Brain pericyte (primary cell): ENCODE measurements at places on chromosomes 2 and 18.

DNA sequence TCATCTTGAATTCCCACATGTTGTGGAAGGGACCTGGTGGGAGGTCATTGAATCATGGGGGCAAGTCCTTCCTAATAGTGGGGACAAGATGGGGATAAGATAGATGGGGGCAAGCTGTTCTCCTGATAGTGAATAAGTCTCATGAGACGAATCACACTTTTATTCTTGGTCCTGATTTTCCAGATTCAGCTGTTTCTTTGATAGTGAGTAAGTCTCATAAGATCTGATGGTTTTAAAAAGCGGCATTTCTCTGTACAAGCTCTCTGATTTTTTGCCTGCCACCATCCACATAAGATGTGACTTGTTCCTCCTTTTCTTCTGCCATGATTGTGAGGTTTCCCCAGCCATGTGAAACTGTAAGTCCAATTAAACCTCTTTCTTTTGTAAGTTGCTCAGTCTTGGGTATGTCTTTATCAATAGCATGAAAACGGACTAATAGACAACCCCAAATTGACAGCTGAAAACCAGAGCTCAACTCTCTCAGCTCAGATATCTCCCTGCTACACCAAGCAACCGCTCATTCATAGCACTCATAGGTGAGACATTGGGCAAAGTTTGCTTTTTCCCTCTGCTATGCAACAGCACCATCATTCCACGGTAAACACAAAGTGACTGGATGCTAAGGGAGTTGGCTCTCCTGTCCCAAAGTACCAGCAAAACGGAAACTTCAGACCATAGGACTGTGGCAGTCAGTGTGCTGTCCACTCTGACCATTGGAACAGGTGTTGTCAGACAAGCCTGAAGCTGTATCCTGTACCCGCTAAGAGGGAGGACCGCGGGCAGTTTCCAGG is 44.9 kb upstream of the TBC1D8 start:
- DNase-seq = no peak

- no peak for DNase-seq
Measured at GRCh38 chr2:231887756-231888155, 38.4 kb downstream of the NPPC start.

DNA sequence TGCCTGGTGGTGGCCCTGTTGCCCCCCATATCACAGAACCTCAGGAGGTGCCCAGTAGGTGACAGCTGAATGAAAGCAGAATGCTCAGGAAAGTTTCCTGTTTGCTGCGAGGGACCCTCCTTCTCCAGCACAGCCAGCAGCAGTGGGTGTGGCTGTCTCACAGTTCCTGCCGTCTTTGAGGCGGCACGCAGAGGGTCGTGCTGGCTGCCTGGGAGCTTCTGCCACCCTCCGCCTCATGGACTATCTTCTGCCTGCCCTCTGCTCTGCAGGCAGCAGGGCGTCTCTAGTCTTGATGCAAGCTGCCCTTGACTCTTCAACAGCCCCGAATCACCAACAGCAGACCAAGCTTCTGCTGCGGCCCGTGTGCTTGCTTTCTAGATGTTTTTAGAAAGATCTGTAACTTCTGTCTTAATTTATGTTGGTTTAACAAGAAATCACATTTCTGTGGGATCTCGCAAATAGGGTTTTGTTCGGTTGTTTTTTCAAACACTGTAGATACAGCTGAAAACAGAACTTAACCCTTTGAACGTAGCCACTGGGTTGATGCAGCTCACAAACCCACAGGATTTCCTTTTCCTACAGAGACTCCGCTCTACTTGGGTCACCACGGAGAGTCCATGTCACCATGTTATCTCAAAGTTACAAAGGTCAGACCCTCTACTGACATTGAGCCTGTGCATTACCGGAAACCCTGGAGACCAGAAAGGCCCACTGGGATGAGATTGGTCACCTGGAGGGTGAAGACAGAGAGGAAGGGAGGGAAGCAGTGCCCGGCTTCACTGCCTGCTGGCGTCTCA is 144.9 kb downstream of the ACOXL start:
- DNase-seq = no peak

DNA sequence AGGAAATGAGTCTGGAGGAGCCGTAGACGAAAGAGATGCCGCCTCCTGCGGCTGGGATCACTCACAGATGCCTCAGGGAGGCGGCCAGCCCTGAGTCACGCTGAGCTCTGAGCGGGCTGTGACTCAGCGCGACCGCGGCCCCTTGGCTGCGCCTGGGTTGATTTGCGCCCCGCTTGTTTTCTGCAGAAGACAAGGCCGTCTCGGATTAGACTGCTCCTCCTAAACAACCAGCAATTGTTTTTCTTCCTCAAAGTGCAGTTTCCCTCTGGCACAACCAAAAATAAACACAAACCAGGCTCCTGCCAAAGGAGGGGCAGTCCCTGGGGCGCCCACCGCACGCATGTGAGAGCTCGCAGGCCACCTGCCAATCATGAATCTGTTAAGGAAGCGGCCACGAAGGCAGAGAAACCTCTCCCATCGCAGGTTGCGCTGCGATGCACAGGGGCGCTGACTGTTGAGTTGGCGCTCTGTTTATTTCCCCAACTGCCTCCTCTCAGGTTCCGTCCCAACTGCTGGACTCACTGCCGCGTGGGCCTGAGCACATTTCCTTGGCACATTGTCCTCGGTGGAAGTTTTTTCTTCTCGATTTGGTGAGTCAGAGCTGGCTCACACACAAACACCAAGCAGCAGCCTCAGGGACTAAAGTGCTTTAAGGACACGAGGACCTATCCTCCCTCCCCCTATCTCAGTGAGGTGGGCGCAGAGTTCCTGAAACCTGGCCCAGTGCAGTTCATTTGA is 85.2 kb upstream of the NDUFV2 start:
- DNase-seq = peak; percentile 91

DNA sequence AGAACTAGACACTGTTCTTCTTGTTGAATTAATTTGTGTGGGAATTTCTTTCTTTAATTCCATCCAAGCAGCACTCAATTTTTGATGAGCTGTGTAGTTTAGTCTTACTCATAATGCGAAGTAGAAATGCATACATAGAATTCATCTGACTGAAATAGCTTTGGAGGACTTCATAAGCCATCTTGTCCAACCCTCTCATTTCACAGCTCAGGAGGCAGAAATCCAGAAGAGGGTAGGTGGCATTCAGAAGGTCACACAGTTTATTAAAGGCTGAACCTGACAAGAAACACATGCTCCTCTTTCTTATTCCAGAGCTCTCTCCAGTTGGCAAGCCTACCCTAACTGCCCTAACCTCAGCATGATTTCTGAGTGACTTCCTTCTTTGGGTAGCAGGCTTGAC is 169.2 kb upstream of the NOSTRIN start:
- no peak for DNase-seq

DNA sequence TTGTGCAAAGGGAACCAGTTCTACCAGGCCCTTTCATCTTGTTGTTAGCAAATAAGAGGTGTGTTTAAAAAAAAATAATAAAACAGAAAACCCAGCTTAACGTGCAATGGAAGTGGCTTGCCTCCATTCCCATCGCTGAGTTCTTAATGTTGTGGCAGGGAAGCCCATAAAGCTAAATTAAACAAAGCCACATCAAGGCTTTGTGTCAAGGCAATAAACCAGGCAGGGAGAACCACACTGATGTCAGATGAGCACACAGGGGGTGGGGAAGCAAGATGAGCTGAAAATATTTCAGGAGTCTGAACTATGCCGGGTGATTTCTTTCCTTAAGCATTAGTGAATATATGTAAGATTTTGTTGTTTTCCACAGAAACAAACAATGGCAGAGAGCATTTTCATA is 73.5 kb downstream of the PHLPP1 start:
- DNase-seq = no peak

DNA sequence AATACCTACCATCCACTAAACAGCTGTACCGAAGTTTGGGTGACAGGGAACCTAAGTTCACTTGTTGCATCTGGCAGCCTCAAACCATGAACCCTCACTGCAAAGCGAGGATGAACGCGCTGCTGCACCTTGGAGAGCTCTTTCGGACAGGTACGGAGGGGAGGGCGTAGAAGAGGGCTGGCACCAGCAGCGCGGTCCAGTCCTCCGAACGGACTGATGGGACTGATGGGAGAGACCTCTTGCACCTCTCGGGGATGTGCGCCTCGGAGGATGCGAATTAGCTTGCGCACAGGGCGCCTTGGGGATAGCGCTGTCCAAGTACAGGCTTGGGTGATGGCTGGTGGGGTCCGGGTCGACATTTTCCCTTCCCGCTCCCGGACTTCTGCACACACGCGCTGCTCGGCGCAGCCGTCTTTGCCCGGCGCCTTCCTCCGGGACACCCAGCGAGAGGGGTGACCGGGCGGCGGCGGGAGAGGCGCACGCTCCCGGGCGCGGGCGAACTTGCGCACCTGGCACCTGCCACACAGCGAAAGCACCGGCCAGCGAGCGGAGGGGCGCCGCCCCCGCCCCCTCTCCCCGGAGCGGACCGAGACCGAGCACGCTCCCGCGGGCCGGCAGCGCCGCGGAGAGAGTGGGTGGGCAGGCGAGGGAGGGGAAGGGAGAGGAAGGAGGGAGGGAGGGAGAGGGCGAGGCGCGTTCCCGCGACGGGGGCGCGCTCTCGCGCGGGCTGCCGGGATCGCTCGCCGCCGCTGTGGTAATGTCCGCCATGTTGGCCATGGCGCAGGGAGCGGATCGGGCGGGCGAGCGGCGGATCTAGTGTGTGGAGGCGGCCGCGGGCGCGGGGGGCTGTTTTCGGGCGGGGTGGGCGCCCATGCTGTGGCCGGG is at the start of gene EPC2:
EPC2 (plus strand) TSS at position 754 of the 885 bp plus-strand sequence. CDS start 267 bp downstream, outside the sequence.
- peak; percentile 51 for DNase-seq
